Activated naive CD8-positive, alpha-beta T cell treated with anti-CD3 and anti-CD28 coated beads, Interleukin-2, amount 50 U/mL, for 16 hours (primary cell): ENCODE measurements at places on chromosomes 7 and 10.

DNA sequence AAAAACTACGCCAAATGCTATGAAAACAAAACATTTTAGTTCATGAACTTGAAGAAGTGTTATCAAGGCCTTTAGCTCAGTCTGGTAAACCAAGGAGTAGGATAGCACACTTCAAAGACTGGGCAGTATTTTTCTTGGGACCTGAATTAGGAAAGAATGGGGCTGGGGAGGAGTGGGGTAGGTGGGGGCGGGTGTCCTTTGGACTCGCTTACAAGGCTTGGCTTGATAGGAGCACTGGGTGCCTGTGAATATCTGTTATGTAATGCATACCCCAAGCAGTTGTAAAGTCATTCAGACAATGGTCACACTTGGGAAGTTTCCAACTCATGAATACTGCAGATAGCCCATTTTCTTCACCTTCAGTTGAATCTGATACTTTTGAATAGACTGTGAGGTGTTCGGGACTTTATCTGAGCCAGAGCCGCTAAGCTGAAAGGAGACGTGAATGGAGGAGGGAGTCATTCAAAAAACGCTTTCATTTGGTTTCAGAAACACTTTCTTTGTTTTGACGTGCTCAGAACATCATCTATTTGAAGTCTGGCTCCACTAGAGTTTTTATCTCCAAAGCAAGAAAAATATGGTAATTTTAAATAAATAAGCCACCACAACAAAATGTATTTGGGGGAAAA is 70.1 kb upstream of the FAM204A start:
- DNase-seq = no peak

DNA sequence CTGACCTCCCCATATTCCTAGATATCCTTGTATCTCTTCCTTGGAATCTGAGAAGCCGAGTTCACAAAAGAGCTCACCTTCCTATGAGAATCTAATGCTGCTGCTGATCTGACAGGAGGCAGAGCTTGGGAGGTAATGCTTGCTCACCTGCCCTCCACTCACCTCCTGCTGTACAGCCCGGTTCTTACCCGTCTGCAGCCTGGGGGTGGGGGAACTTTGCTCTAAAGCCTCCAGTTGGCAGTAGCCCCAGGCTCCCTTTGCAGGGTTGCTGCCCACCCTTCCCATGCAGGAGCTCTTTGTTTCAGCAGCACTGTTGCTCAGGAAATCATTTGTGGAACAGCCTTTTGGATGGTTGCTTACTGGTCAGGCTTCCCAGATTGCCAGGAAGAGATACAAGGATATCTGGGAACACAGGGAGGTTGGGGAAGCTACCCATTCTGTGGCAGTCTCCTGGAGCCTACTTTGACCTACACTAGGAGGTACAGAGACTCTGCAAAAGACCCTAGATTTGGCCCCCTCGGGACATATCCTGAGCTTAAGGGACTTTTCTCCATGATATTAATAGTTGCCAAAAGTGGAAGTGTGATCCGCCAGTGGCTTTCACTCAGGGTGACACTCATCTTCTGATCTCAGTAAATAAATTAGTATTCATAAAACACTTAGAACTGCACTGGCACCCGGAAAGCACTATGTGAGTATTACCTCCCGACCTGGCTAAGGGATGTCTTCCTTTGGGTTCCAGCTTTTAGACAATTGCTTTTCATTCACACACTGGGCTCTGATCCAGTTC is 363.7 kb upstream of the PODXL start:
- DNase-seq = no peak

DNA sequence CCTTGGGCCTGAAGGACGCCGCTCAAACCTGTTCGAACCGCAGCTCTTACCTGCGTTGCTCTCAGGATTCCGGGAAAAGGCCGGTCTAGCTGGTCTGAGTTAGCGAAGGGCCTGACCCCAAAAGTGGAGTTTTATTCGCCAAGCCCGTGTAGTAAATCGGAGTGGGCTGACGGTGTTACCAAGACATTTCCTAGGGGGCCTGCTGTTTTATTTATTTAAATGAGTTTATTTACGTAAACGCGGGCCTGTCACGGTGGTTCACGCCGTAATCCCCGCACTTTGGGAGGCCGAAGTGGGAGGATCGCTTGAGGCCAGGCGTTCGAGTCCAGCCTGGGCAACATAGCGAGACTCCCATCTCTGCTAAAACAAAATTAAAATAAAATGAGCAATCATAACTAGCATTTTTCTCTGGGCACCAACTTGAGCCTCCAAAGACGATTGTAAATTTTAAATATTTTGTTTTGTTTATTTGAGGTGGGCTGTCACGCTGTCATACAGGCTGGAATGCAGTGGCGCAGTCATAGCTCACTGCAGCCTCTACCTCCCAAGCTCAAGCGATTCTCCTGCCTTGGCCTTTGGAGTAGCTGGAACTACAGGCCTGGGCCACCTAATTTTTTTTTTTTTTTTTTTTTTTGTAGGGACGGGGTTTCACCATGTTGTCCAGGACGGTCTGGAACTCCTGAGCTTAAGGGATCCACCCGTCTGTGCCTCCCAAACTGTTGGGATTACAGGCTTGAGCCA is 903 bp downstream of the ZNF655 start:
- DNase-seq = no peak

DNA sequence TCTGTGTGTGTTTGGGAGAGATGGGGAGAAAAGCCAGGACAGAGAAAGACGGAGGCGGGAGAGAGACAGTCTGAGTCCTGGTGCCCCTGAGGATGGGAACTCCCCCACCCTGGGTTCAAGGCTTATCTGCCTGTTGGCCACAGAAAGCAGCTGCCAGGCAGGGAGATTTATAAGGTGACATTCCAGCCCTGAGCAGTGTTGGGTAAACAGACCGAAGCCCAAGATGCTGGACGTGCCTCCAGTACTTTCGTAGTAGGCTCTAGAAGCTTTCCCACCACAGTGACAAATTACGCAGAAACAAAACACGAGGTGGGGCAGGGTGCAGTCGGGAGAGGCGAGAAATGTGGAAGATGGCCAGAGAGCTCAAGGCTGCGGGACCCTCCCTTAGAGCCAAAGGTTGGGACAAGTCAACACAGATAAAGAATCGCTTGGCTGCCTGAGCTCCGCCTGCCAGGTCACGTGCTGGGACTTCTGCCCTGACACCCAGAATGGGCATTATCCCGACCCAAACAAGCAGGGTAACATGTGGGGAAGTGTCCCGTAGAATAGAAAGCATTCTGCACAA is 41.1 kb downstream of the CCDC3 start:
- DNase-seq = no peak

DNA sequence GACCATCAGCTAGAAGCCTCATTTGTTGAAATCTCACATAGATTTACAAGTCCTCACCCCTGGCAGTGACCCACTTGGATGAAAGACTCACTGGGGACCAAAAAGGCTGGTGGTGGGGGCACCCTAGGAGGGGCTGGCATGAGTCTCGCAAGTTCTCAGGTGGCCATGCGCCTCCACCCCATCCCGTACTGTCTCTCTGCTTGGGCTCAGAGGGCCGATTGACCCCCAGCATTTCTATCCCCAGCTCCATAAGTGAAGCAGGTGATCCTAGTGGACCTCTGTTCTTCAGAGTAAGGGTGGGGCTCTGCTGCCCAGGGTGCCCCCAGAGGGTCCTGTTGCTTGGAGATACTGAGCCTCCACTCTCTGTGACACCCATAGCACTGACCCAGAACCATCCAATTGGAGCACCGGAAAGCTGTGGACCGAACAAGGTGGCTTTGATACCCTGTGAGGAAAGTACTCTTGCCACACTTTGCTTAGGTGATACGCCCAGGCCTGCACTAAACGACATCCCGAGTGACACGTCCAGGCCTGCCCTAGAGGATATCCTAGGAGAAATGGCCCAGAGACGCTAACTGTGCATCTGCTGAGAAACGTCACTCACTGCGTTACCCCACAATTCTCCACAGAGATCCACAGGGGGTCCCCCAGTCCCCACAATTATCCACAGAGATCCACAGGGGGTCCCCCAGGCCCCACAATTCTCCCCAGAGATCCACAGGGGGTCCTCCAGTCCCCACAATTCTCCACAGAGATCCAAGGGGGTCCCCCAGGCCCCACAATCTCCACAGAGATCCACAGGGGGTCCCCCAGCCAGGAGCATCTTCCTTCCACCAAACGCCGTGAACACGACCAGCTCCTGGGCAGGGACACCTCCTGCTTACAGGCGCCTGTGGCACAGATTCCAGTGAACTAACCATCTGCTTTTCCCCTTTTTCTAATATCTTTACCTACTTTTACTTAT is 262.9 kb downstream of the PTPRN2 start:
- no peak for DNase-seq

DNA sequence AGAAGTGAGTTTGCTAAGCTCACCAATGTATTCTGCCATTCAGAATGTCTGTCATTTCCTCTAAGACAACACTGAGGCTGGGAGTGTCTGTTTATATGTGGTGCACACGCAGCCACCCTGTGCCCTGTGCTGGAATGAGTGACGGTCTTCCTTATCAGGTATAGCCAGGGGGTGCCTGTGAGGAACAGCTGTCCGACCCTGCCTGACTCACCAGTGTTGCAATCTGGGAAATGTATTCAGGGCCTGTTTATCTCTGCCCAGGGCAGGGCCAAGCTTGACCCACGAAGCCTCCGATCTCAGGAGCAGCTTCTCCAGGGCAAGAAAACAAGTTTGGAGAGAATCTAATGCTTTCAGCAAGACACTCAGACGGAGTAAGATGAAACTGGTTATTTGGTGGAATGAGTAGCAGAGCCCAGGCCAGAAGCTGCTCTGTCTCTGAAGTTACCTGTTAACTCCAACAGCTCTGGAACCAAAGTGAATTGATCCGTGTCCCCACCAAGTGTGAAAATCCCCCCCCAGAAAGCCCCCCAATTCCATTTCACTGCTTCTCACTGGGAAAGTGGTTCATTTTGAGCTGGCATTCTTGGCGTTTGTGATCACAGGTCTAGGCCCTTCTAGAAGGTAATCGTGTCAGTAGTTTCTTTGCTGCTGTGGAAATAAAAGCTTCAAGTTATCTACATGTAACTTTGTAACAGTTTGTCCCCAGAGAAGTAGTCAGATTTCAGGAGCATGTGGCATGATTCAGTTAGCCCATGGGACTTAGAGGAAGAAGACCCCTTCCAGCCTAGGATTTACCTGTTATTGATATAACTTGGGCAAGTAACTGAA is 6.1 kb upstream of the UBE2H start:
- no peak for DNase-seq

GRCh38 chr10:132911786-132912097 is 30.6 kb downstream of the CFAP46 start:
- no peak for DNase-seq

DNA sequence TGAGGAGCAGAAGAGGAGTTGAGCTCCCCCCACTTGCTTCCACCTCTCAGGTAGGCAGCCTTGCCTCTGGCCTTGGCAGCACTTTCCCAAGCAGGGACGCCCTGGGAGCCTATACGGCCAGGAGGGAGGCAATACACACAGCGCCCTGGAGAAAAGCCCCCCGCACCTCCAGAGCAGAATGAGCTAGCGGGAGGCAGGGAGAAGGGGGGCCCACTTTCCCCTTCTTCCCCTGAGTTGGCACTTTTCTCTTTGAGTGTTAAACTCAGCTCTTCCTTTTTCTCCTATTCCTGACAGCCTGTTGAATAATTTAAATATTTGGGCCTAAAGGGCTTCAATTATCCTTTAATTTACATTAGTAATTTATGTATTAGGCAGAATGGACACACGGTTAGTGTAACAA is 35.8 kb downstream of the UNC5B start:
- no peak for DNase-seq

- no peak for DNase-seq
These were observed 69.2 kb downstream of the PHYHIPL start for GRCh38 chr10:59245686-59246085.

DNA sequence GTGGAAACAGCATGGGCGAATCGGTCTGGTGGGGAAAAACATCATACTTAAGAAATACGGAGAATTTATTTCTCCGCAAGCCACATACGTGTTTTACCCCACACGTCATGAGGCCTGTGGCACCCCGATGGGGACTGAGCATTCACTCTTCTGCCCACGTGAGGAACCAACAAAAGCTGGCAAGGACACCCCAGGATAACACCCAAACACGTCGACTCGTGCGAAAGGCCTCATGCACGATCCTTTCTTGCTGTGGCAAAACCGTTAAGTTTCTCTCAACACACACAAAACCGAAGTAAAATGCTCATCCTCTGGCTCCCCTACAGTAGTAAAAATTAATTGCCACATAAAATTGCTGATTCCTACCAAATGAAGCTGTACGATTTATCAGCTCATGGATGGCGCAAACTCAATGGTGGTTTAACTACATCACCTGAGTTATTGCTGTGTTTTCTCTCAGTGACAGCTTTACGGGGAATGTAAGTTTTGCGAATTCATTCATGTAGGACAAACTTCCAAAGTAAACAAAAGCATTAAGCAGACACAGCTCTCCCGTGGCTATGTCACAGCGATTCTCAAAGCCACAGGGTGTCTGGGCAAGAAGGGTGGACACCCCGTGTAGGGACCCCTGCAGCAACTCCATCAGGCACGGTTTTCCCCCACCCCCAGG is 97.0 kb downstream of the CTBP2 start:
- DNase-seq = no peak

- DNase-seq = no peak
These were observed 292.5 kb downstream of the HDAC9 start for GRCh38 chr7:18788026-18788425.

DNA sequence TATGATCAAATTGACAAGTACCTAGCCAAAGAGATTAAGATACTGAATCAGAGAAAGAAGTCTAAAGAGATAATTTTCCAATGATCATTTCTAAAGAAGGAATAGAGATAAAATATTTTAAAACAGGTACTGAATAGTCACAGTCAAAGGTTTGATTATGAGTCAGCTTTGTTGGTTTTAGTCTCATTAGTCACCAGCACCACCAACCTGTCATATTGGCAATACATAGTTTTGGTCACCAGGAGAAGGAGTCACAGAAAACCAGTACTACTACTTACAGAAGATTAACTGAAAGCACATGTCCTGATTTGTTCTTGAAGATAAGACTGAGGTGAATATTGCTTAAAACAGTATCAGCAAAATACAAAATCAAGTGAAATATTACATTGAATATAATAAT is 34.6 kb downstream of the ZEB1 start:
- DNase-seq = no peak

- DNase-seq = no peak
These were observed 70.2 kb upstream of the FGFR2 start for GRCh38 chr10:121668314-121669027.

GRCh38 chr7:81300753-81301152 is 381.9 kb upstream of the SEMA3C start:
- DNase-seq = no peak

DNA sequence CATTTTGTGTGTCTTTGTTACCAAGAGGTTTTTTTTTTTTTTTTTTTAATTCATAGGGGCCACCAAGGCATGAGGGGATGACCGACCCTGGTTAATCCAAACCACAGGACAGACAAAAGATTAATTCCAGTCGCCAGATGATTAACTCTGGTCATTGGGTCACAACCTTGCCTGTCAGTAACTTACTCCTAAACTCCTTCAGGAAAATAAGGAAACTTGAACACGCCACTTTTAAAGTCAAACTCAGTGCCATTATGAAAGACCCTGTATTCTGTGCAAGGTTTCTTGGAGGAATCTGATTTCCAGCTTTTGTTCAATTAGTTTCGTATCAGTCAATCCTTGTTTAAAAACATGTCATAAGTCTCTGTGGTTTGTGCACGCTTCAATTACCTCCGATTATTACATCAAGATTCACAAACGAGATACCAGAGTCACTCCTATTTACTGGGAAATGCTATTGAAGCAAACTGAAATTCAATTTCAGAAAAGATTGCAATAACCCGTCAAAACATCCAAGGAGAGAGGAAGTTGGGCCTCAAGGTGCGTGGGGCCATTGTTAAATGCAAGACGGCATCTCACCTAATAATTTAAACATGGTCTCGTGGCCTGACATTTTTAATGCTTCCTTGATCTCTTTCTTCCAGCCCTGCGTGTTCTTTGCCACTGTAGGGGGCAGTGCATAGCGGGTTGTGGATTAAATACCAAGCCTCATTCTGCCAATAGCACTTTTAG is 44.0 kb downstream of the NRP1 start:
- DNase-seq = no peak
